ENCODE measurements at places on chromosomes 16 and 17.

DNA sequence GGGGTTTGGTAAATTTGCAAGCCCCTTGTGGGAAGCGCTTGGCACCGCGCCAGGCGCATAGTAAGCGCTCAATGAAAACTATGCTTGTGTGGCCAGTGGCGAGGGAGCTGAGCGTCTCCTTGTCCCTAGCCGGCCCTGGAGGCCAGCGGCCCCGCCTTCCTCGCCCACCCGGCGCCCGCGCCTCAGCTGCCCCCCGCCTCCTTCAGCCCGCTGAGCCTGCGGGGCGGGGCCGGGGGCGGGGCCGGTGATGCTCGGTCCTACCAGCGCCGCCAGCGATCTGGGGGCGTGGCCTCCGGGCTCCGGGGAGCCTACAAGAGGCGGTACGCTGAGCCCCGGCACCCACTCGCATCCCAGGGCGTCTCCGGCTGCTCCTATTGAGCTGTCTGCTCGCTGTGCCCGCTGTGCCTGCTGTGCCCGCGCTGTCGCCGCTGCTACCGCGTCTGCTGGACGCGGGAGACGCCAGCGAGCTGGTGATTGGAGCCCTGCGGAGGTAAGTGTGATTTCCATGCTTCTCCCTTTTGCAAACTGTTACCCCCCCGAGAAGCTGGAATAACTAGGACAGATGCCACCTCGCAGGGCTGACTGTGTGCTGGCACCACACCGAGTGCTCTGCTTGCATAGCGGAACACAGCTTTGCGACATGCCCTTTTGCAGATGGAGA lies at the start of gene CRISPLD2:
Gene CRISPLD2 (plus strand): TSS at position 342 of the 661 bp plus-strand sequence. CDS start 18,511 bp downstream, outside the sequence.
- DNase-seq, result peak; percentile 78

DNA sequence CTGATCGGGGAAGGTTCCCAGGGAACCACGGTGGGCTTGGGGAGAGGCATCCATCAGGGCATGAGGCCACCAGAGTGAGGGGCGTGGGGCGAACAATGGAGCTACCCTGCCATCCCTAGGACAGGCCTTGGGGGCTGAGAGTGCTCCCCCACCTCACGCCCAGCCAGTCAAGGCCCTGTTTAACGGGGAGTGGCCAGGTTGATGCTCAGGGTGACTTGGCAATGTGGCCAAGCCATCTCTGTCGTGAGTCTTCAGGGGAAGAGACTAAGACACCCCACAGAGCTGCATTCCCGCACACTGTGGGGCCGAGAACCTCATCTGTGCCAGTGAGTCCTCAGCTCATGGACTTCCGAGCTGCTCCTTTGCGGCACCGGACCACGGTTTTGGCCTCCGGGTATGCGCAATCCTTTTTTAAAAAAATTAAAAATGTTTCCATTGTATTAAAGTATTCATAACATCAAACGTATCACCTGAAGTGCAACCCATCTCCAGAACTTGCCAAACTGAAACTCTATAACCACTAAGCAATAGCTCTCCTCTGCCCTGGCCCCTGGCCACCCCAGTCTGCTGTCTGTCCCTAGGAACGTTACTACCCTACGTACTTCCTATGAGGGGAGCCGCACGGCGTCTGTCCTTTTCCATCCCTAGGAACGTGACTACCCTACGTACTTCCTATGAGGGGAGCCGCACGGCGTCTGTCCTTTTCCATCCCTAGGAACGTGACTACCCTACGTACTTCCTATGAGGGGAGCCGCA lies 71.8 kb upstream of the DOC2B start:
- no peak for DNase-seq

GRCh38 chr17:14091367-14091766 lies 22.1 kb downstream of the COX10 start:
- no peak for DNase-seq

DNA sequence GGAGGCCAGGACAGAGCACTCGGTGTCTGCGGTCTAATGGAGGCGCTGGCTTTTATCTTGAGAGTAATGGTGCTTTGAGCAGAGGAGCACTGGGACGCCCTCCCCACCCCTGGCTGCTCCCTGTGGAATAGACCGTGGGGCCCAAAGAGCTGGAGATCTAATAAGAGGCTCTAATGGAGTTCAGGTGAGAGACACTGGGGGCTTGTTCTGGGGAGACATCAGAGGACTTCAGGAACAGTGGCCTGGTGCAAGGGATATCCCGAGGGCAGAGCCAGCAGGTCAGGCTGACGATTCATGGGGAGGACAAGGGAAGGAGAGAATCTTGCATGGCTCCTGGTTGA lies 9.5 kb upstream of the KRT19 start:
- no peak for DNase-seq

DNA sequence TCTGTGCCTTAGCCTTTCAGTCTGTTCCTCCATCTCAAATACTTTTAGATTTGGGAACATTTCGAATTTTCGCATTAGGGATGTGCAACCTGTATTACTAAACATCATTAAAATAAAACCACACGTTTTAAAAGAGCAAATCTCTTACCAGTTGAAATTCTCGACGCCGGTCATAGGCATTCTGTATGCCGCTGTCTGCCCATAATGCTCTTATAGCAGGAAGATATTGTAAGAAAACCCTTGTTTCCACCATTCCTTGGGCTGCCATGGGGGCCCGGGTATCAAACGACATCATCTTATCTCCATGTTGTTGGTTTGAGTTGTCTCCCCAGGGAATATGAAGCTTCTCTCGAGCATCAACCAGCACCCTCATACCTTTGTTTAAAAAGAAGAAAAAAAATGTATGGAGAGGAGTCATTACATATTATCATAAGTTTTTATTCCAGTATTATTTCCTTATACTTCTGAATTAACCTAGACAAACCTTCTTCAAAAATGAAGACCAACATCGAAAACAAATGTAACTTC lies 3.1 kb downstream of the GNA13 start:
- DNase-seq, result no peak

GRCh38 chr17:47649972-47650524 lies 329 bp downstream of the KPNB1 start:
- no peak for DNase-seq

DNA sequence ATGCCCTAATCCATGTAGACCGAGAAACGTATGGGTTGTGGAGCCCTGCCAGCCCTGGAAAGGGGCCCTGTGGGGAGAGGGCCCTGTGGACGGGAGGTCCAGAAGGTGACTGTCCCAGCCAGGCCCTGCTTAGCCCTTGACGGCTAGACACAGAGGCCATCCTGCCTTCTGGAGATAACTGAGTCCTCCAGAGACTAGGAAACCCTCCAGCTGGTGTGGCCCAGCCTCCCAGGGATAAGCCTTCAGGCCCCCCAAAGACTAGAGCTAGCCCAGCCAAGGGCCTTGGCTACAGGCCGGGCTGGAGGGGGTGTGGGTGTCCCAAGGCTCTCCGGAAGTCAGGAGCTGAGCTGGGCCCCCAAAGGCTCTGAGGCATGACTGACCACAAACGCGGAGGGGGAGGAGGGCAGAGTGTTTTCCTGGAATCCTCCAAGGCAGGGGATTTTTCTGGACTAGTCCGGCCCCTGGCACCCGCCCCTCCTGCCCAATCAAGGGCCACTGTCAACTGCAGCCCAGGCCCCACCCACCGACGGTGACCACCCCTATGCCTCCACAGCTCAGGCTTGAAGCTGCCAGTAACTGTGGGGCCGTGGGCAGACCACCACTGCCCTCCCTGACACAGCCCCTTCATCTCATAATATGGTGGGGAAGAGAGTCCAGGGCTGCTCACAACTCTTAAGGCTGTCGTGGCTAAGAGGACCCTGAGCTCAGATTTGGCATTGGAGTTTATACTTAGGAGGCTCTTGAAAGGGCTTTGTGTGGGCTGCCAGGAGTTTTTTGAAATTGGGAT lies 885 bp upstream of the VASN start:
- DNase-seq, result peak; percentile 94

DNA sequence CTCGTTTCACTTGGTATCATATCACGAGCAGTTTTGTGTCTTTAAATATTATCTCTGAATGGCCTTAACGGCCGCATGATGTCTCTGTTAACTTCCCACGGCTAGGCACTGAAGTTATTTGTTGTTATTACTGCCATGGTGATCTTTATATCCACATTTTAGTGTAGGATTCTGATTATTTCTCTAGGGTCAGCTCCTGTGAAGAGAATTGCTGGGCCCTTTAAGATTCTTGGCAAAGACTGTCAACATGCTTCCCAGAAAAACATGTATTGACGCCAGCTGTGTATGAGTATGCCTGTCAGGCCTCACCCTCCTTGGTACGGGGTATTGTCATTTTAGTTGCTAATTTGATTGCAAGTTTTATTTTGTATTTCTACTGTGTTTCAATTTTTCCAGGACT lies 263.5 kb downstream of the SNX29 start:
- DNase-seq, result peak; percentile 79

- peak; percentile 51 for DNase-seq
These were observed 282.2 kb downstream of the MAP2K6 start for GRCh38 chr17:69696650-69697049.

GRCh38 chr16:71628810-71629209 lies 2.8 kb downstream of the MARVELD3 start:
- peak; percentile 19 for DNase-seq

DNA sequence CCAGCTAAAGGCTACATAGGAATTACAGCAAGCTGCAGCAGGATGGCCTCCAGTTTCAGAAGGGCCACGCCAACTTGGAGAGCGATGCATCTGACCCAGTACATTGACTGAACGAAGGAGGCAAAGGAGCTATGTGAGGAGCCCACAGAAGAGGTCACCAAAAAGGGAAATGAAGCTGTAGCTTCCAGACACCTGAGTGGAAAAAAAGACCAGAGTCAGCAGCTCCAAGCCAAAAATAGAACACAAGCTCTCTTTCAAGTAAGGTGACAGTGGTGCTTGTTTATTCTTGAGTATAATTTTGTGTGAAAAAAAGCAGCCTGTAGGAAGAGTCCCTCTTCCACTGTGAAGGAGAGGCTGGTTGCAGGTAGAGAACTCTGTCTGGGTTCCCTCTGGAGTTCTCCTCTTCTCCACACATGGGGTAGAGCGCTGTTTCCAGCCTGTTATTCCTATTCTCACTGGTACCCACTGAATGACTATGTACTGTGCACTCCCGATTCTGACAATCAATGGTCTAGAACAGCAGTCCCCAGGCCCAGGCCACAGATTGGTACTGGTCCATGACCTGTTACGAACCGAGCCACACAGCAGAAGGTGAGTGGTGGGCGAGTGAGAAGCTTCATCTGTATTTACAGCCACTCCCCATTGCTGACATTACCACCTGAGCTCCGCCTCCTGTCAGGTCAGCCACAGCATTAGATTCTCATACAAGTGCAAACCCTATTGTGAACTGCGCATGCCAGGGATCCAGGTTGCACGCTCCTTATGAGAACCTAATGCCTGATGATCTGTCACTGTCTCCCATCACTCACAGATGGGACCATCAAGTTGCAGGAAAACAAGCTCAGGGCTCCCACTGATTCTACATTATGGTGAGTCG lies 15.1 kb downstream of the CCL4 start:
- no peak for DNase-seq

- no peak for DNase-seq
These were observed 6.8 kb upstream of the SP6 start for GRCh38 chr17:47857551-47858455.

GRCh38 chr17:28282596-28282995 lies 36.4 kb upstream of the TMEM97 start:
- DNase-seq, result peak; percentile 88

DNA sequence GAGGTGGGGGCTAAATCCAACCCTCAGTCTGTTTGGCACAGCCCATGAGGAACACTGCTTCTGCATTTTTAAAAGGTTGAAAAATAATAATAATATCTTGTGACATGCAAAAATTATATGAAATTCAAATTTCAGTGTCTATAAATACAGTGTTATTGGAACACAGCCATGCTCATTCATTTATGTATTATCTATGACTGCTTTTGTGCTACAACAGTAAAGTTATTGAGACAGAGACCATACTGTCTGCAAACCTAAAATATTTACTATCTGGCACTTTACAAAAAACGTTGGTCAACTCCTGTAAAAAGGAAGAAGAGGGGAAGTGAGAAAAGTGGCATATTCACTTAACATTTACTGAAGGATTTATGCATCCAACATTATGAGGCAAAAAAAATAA lies 3.1 kb downstream of the ABCA5 start:
- DNase-seq, result no peak

DNA sequence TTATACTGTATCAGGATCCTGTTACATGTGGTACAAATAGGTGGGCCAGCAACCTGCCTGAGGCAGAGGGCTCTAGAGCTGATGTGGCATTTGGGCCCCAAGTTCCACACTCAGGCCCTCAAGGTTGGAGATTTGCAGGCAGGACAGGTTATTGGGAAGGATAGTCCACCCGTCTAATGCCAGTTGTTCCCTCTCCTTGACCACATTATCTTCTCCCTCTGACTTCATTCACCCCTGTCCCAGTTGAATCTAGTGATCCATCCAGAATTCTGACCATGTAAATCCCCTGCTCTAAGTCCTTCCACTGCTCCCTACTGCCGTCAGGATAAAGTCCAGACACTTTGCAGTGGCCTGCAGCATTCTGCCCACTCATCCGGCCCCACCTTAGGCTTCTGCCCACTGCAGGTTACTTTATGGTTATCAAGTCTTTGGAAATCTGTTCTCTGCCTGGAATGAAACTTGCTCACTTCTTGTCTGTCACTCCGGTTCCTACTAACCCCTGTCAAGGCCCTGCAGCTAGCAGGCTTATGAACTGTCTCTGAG lies 1.9 kb upstream of the NFATC3 start:
- DNase-seq, result no peak

GRCh38 chr16:4487955-4488498 lies 11.8 kb downstream of the HMOX2 start:
- DNase-seq, result peak; percentile 86

GRCh38 chr17:1545618-1546017 lies 17.0 kb downstream of the PITPNA start:
- no peak for DNase-seq

DNA sequence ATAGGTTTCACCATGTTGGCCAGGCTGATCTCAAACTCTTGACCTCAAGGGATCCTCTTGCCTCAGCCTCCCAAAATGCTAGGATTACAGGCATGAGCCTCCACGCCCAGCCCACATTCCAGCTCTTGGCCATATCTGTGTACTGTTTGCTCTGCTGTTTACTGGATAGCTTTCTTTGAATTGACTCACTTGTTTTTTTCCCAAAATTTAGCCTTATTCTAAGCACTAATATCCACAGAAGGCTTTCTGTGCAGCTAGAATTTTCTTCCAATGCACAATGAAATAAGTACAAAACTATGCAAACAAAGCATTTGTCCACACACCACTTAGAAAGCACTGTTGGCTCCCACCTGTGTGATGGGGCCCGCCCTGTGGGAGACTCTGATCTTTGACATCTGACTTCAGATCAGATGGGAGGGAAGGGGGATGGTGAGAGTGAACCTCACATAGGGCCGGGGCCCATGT lies 72.2 kb downstream of the CLEC16A start:
- DNase-seq, result peak; percentile 21

GRCh38 chr17:37847811-37848331 lies 76.3 kb upstream of the TBC1D3K start:
- no peak for DNase-seq

GRCh38 chr16:72480911-72481310 lies 309.0 kb upstream of the PMFBP1 start:
- peak; percentile 89 for DNase-seq

- DNase-seq, result no peak
These were observed 59.2 kb downstream of the ATP2C2 start for GRCh38 chr16:84427553-84427952.

DNA sequence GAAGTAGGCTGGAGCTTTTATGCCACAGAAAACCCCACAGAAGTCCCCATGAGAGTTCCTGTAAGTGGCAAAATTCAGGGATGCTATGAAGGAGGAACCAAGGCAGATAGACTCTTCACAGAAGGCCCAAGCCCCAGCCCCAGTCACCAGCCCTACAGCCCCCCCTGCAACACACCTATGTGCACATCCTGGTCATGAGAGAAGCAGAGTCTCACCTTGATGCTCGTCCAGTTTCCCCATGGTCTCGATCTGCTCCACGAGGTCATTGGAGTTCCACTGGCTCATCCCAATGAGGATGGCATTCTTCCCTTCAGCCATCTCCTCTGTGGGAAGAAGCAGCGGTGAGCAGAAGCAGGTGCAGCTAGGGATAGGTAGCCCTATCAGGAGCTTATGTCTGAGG lies 31.2 kb downstream of the PITPNM3 start:
- DNase-seq, result no peak

Measured in fibroblast of the aortic adventitia (primary cell).